ENCODE measurements at places on chromosomes 12 and 14. TPM values are rescaled to one million over a fixed set of nuclear protein-coding genes. Genes with fewer than 3 reads are reported as not detected.

GRCh38 chr12:131105736-131106348 lies 152.1 kb downstream of the ADGRD1 start:
- DNase-seq, result no peak

NXPH4 gene
- not detected for total RNA-seq

DNA sequence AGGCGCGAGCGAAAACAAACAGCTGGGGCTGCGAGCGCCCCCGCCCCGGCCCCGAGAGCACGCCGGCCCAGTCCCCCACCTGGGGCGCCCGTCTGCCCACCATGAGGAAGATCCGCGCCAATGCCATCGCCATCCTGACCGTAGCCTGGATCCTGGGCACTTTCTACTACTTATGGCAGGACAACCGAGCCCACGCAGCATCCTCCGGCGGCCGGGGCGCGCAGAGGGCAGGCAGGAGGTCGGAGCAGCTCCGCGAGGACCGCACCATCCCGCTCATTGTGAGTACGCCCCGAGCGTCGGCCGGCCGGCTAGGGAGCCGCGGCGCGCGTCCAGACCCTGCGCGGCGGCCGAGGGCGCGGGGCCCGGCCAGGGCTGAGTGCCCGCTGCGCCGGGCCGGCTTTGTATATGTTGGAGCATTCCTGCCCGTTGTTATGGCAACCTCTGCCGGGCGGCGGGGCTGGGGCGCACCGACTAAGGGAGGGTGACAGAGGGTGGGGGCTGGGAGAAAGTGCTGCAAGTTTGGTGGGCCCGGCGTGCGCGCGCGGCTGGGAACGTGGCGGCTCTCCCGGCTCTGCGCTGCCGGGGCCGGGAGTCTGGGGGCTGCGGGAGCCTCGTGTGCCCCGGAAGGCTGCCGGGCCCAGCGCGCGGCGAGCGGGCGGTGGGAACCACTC lies 367 bp downstream of the GALNT16 start:
- no peak for DNase-seq

GRCh38 chr14:100121643-100122480 lies 37.6 kb downstream of the DEGS2 start:
- no peak for DNase-seq

DNA sequence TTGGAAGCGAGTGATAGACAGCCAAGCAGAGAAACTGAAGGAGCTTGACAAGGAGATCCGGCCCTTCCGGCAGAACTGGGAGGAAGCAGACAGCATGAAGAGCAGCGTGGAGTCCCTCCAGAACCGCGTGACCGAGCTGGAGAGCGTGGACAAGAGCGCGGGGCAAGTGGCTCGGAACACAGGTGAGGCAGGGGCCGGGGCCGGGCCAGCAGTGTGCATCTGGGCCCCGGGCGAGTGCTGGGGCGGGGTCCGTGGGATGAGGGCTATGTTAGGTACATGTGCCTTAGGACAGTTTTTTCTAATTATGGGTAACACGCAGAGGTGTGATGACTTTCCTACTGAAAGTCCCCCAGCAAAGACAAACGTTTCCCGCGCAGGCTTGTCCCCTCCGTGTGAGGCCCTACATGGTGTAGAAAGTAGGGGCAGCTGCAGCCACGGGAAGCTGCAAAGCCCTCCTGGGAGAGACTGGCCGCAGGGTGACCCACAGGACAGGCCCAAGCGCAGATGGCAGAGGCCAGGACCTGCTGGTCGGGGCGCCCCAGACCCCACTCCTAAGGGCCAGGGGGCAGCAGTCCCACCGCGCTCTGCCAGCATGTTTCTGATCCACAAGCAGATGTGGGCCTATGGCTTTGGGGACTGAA lies 19.1 kb upstream of the AMN start:
- DNase-seq, result no peak

GRCh38 chr12:119391673-119392072 lies 57.1 kb downstream of the CCDC60 start:
- DNase-seq, result no peak

PPM1H gene
- 8.1 TPM for total RNA-seq

CIDEB gene
- 12.9 TPM for total RNA-seq

DNA sequence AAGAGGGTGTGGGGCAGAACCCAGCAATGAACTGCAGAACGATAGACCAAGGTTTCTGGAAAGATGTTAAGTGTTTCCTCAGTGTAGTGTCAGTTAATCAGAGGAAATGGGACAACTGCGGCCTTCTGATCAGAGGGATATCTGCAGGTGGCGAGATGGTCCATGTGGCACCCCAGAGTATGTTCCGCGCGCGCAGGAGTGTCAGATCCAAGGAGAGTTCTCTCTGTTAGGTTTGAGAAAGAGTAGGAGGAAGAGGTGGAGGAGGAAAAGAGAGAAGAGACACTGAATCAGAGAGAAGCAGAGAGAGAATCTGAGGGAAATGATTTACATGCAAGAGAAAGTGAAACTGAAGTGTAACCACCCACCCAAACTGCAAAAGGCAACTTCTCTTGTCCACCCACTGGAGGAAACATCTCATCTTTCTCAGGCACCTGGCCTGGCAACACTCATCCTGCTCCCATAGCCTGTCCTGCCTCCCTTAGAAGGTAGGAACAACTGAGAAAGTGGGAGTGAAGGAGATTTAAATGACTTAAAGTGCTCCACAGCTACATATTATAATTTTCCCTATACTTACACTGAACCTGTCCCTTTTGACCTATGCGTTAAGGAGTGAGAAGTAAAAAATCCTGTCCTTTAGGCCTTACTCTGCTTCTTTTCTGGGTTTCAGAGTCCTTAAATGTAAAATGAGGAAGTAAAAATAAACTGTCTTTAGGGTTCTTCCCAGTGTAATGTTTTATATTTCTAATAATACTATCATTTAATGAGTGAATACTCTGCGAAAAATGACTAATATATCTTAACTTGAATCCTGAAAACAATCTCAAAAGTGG lies 6.8 kb upstream of the TESPA1 start:
- no peak for DNase-seq

GRCh38 chr12:52003016-52003550 lies 3.7 kb upstream of the TAMALIN start:
- no peak for DNase-seq

DNA sequence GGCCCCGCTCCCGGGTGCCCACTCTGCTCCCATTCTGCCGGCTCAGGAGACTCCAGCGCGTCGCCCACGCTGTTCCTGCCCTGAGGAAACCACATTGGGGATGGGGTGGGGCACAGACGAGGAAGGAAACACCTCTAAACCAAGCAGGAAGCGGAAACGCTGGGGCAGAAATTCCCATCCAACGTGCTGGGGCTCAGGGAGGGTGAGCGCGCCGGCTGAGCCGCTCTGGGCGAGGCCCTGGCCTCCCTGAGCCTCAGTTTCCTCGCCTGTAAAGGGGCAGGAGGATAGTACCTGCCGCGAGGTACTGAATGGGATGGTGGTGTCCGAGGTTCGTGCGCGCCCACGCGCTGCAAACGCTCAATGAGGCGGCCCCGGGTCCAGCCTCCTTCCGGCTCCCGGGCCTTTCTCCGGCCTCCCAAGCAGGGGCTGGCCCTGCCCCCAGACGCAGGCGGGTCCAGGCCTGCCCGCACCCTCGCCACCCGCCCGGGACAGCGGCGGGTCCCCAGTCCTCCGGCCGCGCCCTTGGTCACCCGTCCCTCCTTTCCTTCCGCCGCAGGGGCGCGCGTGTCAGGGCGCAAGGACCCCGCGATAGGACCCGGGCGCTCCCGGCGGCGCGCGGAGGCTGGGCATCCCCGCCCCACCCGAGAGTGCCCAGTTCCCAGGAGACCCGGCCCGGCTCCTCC lies 673 bp downstream of the BEGAIN start:
- peak; percentile 63 for DNase-seq

PWP1 gene
- total RNA-seq, result 19.7 TPM

DNA sequence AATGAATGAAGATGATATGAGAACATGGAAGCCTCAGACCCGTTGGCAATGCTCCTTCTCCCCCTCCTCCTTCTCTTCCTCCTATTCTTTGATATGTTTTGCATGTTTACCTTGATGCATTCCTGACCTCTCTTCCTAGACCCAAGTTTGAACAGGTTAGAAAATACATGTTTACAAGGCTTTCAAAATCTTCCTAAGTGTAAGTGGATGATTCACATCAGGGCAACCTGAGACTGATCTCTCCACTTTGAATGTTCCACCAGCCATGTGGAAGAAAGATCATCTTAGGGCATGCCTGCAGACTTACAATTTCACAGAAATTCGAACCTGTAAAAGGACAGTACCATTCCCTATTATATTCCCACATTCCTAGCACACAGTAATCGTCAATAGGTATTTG lies 18.0 kb upstream of the LDHB start:
- no peak for DNase-seq

- no peak for DNase-seq
Observed at GRCh38 chr12:109267361-109267760, 41.7 kb downstream of the FOXN4 start.

DNA sequence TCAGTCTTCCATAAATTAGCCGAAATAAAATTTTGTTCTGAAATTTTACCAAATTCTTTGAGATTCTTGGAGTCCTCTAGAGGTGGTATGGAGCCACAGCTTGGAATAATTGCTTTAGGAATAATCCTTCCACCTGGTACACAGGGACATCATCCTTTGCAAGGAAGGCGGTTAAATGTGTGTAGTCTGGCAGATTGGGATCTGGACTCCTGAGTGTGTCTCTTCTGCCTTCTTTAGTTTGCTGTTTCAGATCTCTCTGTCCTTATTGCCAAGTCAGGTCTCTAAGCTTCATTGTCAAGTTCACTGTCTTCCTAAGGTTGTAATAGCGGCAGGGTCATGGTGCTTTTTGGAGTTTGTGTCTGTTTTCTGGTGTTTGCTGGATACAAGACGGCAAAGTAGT lies 393.9 kb upstream of the RGS6 start:
- DNase-seq, result no peak

GRCh38 chr14:26531894-26532293 lies 65.9 kb downstream of the NOVA1 start:
- no peak for DNase-seq

DNA sequence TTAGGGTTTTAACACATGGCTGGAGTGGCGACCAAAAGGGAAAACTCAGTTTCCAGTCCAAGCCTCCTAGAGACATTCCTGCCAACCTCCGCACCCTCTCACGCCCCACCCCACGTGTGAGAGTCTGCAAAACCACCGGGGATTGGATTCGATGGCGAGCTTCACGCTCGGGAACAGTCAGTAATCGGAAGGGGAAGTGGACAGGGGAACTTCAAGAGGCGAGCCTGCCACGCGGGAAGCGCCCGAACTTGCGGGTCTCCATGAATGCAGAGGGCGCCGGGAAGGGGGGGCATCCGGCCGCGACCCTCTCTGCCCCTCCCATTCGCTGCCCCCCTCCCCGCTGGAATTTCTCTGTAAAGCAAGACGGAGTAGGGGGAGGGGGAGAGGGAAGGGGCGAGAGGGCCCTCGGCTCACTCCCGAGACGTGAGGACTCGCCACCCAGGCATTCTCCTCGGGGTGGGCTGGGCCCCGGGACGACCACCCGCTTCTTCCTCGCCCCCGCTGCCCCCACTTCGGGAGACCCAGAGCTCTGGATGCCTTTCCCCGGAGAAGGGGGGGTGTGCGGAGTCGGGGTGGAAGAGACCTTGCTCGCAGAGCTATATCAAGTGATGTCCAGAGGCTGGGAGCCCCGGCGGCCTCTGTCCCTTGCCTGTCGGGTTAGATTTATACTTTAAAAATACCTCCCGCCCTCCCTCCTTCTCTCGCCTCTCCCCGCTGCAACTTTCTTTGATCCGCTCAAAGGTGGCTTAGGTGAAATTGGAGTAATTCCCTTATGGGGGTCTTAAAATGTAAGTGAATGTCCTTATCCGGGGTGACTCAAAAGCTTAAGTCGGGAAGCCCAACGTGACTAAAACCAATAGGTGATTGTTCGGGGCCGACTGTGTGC lies 2.5 kb upstream of the CCND2 start:
- peak; percentile 78 for DNase-seq

MYL2 gene
- not detected for total RNA-seq

DNA sequence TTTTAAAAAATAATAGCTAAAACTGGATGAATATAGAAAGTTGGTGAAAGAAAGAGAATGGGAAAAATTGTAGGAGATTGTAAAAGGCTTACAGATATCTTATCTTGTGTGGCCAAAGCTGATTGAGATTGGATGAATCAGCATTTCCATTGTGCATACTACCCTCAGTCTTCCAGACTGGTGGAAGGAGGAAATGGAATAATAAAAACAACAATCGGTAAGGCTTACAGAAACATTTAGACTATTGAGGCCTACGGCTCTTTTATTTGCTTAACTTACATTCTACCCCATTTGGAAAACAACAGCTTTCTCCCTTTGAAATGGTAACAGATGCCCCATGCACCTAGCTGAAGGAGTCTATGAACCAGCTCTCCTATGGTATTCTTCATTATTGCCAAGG lies 129.8 kb downstream of the PTPRB start:
- DNase-seq, result no peak

GRCh38 chr14:69619012-69619411 lies 7.6 kb downstream of the SUSD6 start:
- no peak for DNase-seq

DNA sequence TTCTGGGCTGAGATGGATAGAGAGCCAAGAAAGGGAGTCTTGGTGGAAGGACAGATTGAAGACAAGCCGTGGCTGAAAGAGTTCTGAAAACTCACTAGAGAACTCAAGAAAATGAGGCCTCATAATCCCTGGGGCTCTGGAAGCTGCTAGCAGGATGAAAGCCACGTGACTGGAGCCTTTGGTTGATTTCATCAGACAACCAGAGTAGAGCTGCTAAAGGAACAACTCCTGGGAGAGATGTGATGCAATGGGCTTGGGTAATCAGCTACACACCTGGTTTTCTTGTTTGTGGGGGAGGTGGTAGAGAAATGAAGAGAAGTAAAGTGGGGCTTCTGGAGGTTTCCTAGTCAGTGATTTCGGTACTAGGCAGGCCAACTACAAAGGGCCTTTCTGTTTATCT lies 13.4 kb downstream of the CSRNP2 start:
- DNase-seq, result no peak

GRCh38 chr12:52836042-52836466 lies 1.9 kb upstream of the KRT79 start:
- DNase-seq, result no peak

HOXC5 gene
- not detected for total RNA-seq

TTC6 gene
- total RNA-seq, result 4.7 TPM

- no peak for DNase-seq
Observed at GRCh38 chr12:46160101-46160980, 108.5 kb downstream of the SLC38A1 start.

Data from colonic mucosa (tissue), 4 donors.